ENCODE measurements at places on chromosomes 5 and 9.

DNA sequence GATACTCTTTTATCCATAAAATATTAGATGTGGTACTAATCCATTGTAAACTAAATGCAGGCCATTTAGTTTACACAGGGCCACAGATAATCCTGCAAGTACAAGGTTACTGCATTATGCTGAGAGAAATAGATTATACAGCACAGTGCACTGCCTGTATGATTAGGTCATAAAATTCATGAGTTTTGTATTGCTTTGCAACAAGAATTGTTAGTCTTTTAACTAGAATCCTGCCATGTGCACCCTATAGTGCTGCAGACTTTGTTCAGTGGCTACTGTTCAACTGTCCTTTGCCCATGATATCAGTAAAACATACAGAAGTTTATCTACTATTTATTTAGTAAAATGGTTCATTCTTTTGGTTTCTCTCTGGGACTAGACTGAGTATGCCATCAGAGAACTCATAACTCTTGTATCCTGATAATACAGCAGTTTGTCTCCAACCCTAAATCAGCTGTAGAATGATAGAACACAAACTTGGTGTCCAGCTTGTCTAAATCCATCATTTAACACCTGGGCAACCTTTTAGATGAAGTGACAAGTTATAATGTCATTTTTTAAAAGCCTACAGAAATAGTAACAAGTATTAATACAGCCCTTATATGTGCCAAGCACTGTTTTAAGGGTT is 291.2 kb downstream of the TMEM167A start:
- DNase-seq: no peak

DNA sequence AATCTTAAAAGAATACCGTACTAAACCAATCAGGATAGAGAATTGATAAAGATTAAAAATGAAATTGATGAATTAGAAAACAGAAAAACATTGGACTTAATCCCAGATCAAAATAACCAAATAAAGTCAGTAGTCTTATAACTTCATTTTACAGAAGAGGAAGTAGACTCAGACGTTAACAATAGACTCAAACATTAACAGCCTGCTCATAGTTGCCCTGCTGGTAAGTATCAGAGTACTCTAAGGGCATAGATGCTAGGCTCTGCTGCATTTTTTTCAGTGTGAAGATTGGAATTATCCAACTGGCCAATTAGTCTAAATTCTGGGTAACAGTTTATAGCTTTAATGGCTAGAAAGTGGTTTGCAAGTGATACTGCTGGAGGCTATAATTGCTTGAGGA is 42.9 kb downstream of the ADGRV1 start:
- no peak for DNase-seq

GRCh38 chr5:89080467-89081116 is 197.6 kb upstream of the MEF2C start:
- DNase-seq: no peak

DNA sequence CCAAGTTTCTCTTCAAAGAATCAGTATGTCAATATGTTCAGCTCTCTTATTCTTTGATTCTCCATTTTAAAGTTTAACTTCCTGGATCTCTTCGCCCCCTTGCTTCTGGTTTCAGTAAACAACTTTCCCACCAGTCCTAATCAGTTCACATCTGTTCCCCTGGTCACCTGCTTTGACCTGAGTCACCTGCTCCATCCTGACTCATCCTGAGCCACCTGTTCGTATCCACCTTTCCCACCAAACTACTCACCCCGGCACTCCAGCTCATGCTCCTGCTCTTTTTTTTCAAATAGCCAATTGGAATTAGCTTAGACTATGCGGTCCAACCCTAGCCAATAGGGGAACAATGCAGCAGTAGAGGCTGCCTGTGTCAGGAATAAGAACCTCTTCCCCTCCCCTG is 23.6 kb upstream of the CSF1R start:
- no peak for DNase-seq

- no peak for DNase-seq
These were observed 125.0 kb downstream of the TRIO start for GRCh38 chr5:14267991-14268708.

GRCh38 chr5:140575309-140575708 is 10.7 kb downstream of the SLC35A4 start:
- DNase-seq: peak; percentile 57

DNA sequence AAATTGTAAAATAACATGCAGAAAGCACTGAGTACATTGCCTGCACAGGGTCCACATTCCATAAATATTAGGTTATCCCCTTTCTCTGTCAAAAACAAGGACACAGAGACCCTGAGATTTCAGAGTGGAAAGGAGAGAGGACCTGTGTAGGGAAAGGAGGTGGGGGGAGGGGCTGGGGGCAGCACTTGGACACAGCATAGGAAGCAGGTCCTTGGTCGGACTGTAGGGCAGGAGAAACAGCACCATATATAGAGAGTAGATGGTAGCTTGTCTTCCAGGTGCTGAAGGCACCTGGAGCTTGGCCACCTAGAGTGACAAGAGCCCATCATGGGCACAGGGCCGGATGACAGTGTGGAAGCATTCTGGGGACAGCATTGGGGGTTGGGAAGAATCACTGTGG is 2.4 kb downstream of the TPM2 start:
- no peak for DNase-seq

- peak; percentile 50 for DNase-seq
These were observed 831 bp downstream of the INPP5E start for GRCh38 chr9:136438548-136439480.

DNA sequence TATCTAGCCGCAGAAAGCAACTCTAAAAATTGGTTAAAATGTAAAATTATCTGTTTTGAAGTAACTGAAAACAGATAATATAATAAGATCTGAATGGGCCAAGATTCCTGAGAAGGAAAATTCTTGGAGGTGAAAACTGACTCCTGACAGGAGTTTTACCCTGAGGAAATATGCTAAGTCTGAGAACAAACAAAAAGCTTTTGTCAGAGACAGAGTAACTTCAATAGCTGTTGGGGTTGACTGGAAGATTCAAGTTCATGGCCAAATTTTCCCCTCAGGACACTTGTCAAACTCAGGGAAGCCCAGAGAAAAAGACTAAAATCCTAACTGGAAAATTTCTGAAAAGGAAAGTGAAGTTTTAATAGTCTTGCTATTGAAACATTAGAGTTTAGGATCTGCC is 5.7 kb downstream of the PCDHB4 start:
- no peak for DNase-seq

DNA sequence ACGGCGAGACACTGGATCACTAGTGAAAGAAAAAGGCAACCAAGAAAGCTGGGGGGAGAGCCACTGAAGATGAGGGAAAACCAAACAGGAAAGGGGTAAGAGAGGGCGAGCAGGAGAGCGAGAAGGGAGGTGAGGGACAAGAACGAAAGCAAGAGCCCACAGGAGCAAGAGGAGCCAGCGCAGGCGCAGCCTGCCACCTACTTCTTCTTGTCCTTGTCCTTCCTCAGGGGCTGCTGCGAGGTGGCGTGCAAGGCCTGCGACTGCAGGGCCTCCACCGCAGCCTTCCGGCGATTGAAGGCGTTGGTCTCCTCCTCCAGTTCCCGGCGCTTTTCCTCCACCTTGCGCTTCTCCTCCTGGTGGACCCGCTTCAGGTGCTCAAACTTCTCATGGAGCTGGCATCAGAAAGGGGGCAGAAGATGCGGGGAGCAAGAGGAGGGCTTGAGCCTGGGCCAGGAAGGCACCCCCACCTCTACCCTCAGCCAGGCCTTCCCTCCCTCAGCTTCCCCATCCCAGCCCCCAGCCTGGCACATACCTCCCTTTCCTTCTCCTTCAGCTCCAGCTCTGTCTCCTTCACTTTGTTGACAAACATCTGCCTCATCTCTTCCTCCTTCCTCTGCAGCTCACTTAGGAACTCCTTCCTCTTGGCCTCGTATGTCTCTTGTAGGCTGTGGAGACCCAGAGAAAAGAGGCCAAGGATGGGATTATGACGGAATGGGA is 13.5 kb downstream of the CCNI2 start:
- no peak for DNase-seq

DNA sequence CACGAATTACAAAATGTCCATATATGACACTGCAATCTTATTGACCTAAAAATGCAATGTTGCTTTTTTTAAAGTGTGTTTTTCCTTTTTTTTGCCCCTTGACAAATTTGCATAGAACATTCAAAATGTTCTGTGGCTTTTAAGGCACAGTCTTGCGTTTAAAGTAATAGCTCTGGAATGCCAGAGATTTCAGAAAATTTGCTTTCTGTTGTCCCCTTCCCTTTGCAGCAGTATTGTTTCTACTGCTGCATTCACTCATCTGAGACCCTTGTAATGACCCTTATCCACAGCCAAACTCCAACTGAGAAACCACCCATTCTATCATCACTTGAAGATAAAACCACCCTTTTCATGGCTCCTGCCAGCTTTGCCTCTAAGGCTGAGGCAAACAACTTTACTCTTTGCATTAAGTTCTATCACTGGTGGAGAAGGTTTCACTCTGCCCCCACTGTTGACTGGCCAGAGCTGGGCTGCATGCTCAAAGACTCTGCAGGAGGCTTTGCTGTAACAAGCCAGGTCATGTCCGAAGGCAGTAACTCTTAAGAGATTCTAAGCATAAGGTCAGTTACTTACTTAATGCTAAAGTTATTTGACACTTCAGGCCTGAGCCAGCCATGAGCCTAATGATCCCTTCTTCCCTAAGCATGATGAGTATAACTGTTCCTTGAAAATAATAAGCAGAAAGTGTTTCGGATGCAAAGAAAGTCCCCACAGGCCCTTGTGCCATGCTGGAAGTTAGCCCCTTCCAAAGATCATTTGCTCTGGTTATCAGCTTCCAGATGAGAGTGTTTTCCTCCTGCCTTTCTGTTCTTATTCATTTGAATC is 101.9 kb downstream of the CD180 start:
- DNase-seq: no peak

GRCh38 chr5:55409775-55410174 is 102.0 kb downstream of the MTREX start:
- no peak for DNase-seq

- DNase-seq: peak; percentile 59
These were observed 2.0 kb downstream of the EIF4EBP3 start for GRCh38 chr5:140549237-140550144.

DNA sequence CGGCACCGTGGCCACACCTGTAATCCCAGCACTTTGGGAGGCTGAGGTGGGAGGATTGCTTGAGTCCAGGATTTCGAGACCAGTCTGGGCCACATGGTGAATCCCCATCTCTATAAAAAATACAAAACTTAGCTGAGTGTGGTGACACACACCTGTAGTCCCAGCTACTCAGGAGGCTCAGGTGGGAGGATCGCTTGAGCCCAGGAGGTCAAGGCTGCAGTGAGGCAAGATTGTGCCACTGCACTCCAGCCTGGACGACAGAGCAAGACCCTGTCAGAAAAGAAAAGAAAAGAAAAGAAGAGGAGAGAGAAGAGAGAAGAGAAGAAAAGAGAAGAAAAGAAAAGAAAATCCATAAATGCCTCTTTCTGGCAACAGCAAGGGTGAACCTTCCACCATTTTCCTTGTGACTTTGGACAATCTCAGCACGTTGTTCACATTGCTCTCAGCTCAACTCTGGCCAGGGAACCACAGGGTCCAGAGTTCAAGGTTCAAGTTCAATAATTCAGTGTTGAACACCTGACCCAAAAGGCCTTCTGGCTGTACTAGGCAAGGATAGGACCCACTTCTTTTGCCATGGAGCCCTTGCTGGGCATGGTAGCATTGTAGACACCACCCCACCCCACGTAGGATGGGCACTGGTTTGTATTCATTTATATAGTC is 14.6 kb upstream of the DUSP1 start:
- DNase-seq: no peak

DNA sequence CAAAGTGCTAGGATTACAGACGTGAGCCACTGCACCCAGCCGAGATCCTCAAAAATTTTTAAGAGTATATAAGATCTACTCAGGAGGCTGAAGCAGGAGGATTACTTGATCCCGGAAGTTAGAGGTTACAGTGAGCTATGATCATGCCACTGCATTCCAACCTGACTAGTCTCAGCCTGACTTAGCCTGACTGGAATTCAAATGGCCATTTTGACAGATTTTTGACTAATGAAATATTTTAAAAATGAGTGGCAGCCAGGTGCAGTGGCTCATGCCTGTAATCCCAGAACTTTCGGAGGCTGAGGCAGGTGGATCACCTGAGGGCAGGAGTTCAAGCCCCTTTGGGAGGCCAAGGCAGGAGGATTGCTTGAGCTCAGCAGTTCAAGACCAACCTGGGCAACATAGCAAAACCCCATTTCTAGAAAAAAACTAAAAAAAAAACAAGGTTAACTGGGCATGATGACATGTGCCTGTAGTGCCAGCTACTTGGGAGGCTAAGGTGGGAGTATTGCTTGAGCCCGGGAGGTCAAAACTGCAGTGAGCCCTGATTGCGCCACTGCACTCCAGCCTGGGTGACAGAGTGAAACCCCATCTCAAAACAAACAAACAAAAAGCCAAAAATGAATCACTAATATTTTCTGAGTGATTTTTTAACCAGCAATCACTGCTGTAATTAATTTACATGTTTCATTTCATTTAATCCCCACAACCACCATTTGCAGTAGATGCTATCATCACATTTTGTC is 16.6 kb downstream of the ATOX1 start:
- DNase-seq: no peak

DNA sequence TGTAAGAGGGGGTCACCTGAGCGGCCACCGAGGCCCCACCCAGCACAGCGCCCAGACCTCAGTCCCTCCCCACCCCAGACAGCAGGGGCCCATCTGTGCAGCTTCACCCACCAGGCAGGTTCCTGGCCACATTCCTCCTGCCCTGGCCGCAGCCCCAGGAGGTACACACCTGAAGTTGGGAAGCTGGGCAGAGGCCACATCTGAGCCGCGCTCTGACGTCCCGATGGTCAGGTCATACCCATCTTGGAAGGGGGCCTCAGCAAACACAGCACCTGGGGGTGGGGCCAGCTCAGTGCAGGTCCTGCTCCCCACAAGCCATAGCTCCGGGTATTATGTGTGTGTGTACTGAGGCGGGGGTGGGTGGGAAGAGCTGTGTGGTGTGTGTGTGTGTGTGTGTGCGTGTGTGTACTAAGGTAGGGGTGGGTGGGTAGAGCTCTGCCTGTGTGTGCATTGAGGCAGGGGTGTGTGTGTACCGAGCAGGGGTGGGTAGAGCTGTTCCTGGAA is 5.6 kb downstream of the SPOUT1 start:
- DNase-seq: no peak

DNA sequence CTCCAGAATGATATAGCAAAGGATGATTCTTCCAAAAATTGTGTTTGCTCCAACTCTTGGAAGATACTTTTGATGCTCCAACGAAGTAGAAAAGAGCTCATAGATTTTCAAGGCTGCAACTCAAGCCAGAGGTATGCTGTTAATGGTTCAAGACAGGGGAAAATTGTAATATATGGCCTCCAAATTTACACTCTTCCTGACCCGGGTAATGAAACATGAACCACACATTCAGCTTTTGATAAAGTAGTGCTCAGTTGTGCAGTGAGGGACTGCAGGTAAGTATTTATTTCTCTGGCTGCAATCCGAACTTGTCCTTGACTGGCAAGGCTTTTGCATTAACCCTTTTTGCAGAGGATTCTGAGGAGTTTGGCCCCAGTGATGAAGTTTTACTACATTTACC is 446.4 kb downstream of the RASEF start:
- no peak for DNase-seq
